NCI-H1417 treated with DMSO at 0.1 percent for 48 hours (cell line): ENCODE measurements at places on chromosomes 12 and 14.
A peak's percentile ranks its signal among the peaks of the same experiment; 100 is the strongest.

- no peak for DNase-seq
These were observed 16.4 kb downstream of the KRT18 start for GRCh38 chr12:52965337-52965731.

DNA sequence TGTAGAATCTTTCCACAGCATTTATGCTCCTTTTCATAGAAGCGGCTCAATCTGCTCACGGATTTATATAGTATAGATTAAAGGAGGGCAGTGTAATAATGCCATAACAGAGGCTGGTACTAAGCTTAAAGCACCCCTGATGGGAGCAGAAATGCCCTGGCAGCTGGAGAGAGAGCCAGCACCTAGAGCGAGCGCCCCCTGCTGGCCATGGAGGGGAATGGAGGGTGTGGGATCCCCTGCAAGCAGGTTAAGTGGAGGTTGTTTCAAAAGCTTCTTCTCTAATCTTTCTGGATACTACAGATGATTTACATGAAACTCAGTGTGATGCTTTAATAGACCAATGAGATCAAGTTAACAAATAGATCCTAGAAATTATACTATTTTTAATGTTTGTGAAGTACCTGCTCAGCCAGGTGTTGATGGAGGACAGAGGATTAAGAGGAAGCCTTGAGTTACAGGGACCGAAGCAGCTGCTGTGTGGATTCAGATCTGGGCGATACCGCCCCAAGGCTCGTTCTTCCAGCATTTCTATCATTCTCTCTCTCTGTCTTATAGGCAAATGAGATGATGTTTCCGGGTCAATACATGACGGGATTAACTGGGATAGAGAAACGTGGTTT, 1519.3 kb upstream of the TMEM132C start:
- no peak for DNase-seq

- no peak for DNase-seq
These were observed 238.3 kb upstream of the PWP1 start for GRCh38 chr12:107447336-107447735.

DNA sequence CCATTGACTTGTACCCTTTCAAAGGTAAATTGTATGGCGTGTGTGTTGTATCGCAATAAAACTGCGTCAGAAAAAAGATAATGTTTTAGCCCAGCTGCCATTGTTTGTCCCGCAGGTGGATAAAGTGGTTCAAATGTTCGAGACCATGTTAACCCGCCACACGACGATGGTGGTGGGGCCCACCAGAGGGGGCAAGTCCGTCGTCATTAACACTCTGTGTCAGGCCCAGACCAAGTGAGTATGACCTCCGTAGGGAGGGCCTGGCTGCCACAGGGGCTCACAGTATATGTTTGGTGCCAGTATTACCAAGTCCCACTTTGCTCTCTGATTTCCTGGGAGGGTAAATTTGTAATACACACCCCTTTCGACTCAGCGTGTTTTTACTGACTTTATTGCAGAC, 96.9 kb downstream of the DNAH10 start:
- no peak for DNase-seq

- DNase-seq, result no peak
These were observed 35.8 kb downstream of the ATP2A2 start for GRCh38 chr12:110316861-110317260.

- DNase-seq, result no peak
These were observed 313.4 kb downstream of the AEBP2 start for GRCh38 chr12:19752712-19753111.

DNA sequence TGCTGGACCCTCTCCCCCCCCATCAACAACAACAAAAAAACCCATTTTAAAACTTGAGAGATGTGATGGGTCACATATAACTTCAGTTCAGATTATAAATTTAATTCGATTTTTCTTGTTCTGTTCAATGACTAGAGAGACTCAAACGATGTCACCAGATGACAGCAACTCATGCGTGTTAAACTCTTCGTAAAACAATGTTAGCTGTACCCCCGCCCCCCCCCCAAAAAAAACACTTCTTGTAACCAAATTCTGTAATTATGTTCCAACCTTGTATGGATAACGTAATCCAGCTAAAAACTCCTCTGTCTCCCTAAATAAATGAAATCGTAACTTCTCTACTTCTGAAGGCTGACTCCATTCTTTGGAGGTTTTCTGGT, 614 bp upstream of the NACA start:
- no peak for DNase-seq

DNA sequence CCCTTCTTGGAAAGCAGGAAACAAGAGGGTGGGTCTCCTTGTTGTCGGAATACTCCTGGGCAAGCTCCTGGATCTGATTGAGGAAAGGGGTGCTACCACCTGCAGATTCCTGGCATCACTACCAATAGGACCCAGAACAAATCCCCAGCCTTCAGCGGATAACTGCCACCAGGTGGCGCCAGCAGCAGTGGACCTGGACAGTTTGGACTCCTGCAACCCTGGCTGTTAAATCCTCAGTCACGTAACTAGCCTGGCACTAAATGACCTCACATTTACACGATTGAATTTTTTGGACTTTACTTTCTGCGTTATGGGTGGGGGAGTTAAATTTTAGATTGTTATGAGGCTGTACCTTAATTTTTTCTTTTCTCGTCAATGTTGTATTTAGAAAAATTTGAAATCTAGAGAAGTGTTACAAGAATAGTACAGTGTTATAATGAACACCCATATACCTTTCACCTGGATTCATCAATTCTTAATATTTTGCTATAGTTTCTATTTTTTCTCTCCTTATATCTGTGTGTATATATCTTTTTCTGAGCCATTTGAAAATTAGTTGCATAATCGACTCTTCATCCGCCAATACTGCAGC, 95.6 kb downstream of the GAS2L3 start:
- DNase-seq, result peak; percentile 20

DNA sequence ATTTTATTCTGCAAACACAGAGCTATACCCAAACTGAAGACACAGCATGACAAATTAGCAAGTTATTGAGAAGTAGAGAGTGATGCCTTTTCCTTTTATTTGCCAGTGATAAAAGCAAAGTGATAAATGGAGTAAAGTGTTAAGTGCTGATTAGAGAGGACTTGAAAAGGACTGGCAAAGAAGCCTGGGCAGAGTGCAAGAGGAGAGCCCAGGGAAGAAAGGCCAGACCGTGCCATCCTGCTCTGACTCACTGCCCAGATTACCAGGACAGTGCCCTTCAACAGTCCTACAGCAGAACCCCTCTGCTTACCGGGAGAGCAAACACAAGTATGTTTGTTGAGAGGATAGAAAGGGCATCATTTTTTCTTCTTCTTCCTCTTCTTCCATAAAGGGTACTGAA, 106.5 kb downstream of the ETV6 start:
- DNase-seq, result no peak

GRCh38 chr12:22539055-22539454, 5.3 kb downstream of the C2CD5 start:
- no peak for DNase-seq

GRCh38 chr12:69042970-69043369, 110.0 kb upstream of the CPM start:
- peak; percentile 5 for DNase-seq

GRCh38 chr12:54358191-54358944, 5.9 kb downstream of the GPR84 start:
- peak; percentile 49 for DNase-seq

- no peak for DNase-seq
These were observed 4.1 kb downstream of the CLEC2B start for GRCh38 chr12:9864913-9865675.

DNA sequence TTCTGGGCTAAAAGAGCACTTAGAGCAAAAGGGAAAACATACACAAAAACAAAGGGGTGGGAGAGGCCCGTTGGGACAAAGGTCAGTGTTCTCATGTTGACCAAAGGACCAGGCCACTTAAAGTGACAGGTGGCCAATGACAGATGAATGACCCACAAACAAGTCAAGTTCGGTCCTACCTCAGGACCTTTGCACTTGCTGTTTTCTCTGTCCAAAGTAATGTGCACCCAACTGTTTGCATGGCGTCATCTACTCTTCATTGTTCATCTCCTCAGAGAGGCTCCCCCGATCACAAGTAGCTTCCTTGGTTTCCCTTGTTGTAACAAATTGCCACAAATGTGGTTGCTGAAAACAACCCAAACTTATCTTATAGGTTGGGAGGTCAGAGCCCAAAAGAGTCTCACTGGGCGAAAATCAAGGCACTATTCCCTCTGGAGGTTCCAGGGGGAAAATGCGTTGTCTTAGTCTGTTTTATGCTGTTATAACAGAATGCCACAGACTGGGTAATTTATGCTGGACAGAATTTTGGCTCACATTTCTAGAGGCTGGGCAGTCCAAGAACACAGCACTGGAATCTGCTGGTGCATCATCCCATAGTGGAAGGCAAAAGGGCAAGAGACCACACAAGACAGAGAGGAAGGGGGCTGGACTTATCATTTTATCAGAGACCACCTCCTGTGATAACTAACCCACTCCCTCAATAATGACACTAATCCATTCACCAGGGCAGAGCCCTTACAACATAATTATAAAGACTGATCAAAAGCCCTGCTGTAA, 23.9 kb downstream of the CLMN start:
- no peak for DNase-seq

DNA sequence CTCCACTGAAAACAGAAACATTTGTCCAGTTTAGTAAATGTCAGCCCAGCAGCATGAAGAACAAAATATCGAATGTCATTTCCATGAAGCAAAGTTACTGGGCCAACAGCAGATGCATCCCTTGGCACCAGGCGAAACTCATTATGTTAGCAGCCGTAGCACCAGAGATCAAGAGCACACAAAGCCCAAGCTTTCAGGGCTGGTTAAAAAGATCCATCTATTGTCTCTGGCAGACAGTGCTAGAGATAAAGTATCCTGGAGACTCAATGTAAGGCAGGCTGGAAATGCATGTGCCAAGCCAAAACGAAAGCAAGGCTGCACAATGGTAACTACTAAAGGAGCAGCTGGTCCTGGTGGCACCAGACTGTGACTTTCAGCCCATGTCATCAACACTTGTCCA, 120.3 kb upstream of the PLEKHG7 start:
- DNase-seq, result no peak

- DNase-seq, result no peak
These were observed 44.2 kb upstream of the EMP1 start for GRCh38 chr12:13152281-13152680.

DNA sequence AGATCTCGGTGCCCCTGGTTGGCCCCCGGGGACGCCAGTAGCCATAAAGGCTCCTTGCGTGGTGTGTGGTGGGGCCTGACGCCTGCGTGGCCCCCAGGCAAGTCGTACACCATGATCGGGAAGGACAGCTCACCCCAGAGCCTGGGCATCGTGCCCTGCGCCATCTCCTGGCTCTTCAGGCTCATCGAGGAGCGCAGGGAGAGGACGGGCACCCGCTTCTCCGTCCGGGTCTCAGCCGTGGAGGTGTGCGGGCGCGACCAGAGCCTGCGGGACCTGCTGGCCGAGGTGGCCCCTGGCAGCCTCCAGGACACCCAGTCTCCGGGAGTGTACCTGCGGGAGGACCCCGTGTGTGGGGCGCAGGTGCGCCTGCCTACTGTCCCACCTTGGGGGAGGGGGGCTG, 34.5 kb downstream of the KIF26A start:
- no peak for DNase-seq

- no peak for DNase-seq
These were observed 37.1 kb downstream of the SOCS2 start for GRCh38 chr12:93609281-93610192.

GRCh38 chr14:49988080-49988990, 95.5 kb downstream of the ARF6 start:
- no peak for DNase-seq

DNA sequence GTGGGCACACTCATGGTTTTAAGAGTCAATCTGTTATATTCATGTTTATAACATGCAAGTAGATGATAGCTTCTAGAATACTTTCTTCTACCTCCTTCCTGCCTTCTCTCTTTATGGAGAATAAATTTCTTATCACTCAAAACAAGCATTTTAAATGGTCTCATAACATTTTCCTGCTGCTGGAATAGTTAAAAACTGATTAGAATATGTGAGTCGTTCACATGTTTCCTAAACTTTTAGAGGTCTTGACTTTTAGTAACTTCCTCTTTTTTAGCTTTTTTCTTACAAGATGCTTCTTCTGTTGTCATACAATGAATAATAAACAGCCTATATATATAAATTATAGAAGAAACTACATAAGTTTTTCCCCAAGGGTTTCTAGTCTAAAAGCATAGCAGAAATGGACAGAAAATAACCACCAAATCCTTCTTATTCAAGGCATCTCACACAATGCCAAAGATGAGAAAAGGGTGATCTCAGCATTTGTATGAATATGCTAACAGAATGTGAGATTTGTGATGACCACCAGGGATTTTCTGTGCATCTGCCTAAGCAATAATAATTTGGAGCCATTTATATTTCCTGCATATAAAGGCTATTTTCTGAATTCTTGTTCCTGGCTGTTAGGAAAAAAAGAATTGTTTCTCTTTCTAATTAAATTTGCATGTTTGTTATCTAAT, 127.8 kb downstream of the DAAM1 start:
- DNase-seq, result no peak
